ENCODE measurements at places on chromosomes 12 and 14.
A peak's percentile ranks its signal among the peaks of the same experiment; 100 is the strongest.

GRCh38 chr12:115004470-115005146, 320.6 kb upstream of the TBX3 start:
- DNase-seq, result no peak

DNA sequence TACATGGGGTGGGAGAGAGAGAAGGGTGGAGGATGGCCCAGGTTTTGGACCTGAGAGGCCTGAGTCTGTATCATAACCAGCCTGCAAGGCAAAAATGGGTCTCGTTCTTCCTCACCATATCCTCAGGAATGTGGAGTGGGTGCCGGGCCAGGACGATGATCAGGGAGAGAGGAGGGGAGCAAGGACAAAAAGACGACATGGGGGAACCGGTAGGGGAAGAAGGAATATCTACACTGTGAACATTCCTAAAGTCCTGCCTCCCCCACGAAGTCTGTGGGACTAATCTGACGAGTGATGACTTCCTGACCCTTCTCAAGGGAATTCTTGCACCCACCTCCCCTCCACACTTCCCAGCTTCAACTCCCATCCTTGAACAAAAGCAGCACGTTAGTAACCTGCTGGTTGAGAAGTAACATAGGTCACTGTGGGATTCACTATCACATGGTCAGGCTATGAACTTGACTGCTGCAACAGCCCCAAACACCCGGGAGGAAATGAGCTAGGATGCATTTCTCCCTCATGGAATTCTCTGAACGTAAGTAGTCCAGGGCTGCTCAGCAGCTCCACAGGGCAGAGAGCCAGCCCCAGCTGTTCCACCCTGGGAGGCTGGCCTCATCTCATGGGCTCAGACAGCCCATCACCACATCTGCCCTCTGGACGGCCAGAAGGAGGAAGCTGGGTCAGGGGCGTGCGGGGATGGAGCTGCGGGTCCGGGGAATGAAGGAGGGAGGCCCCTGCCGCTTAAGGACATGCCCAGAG, 36.8 kb upstream of the VWF start:
- no peak for DNase-seq

- DNase-seq, result no peak
These were observed 7.0 kb downstream of the KRT80 start for GRCh38 chr12:52184813-52185212.

- no peak for DNase-seq
These were observed 14.2 kb upstream of the PLXNC1 start for GRCh38 chr12:94133964-94134795.

DNA sequence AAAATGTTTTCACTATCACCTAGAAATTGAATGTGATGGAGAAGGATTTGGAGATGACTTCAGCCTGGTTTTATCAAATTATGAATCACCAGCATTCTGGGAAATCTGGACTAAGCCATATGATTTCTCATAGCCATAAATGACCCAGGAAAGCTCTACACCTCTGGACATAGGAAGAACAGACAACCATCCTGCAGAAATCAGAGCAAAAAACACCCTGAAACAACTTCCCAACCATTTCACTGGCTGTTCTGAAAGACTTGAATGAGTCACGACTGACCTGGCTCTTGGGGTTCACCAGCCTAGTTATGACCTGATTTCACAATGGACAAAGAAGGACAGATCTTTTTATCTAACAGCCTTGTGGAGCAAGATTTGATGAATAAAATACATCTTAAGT, 123.8 kb downstream of the KCNH5 start:
- no peak for DNase-seq

DNA sequence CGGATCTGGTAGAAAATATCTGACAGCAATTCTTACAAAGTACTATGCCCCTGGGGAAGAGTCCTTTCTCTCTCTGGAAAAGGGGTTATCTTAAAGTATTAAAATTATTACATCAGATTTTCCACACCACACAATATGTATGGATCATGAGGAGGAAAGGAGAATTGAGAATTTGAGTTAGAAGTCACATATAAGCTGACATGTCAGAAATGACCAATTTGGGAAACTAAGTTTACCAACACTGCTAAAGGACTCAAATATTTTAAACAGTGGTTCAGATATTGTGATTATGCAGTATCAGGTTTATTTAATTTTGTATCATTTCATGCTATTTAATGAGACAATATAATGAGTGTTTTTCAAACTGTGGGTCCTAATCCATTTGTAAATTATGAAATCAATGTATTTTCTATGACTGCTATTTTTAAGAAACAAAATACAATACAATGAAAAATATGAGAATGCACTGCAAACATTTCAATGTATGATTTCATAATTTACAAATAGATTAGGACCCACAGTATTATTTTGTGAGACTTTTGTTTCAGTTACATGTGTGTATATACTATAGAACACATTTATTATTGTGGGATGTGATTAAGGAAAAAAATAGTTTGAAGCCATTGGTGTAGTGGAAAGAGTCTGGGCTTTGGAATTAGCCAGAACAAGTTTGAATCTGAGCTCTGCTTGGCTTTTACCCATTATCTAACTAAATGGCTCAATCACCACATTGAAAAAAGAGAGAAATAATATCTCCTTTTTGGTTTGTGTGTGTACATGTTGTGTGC, 1.8 kb upstream of the INSM2 start:
- DNase-seq, result no peak

DNA sequence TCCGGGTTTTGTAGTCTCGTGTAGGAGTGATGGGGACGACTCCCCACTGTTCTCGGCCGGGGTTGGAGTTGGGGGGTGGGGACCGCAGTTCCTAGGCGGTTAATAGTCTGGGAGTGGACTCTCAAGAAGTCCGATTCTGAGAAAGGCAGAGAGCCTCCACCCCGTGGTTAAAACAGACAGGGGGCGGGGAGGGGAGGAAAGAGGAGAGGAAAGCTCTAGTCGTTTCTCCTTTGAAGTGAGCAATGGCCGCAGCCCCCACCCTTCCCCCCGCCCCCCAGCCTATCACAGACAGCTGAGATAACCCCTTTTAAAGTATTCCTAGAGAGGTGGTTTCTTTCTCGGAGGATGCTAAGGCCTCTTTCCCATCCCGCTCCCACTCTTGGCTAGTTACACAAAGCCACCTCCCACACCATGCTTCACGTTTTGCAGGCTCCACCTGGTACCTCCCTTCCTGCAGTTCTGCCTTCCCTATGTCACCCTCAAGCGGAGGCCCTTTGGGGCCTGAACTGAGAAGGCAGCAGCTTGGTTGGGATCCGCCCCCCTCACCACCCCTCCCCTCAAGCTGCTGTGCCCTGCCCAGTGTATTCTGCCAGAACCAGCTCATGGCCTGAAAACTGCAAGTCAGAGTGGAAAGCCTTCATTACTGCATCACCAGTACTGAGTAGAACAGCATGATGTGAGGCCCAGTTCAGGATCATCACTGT, 853 bp downstream of the USP5 start:
- DNase-seq, result peak; percentile 67

- no peak for DNase-seq
These were observed 57.0 kb downstream of the TEAD4 start for GRCh38 chr12:3016191-3016590.

- DNase-seq, result no peak
These were observed 38.5 kb downstream of the SPTB start for GRCh38 chr14:64841121-64841651.

- no peak for DNase-seq
These were observed 151.1 kb upstream of the FKBP4 start for GRCh38 chr12:2643576-2644135.

GRCh38 chr12:96098631-96099030, 63.2 kb upstream of the LTA4H start:
- DNase-seq, result no peak

GRCh38 chr12:60752589-60752988, 1156.8 kb downstream of the SLC16A7 start:
- DNase-seq, result no peak

DNA sequence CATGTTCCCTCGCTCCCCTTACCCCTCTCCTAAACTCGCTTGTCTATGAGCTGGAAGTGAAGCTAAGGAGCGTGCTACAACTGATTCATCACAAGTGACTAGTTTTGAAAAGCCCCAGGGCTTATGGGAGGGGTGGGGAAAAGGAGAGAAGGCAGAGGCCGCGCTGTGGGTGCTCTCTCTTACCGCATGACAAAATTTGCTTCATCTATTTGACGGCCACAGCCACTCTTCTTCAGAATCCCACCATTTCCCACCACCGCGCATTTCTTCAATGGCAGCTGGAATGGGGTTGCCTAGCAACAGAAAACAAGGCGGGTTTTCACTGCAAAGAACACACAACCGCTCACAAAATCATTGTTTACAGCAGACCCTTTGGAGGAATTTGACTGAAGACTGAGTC, 79.4 kb downstream of the ST8SIA1 start:
- DNase-seq, result no peak

DNA sequence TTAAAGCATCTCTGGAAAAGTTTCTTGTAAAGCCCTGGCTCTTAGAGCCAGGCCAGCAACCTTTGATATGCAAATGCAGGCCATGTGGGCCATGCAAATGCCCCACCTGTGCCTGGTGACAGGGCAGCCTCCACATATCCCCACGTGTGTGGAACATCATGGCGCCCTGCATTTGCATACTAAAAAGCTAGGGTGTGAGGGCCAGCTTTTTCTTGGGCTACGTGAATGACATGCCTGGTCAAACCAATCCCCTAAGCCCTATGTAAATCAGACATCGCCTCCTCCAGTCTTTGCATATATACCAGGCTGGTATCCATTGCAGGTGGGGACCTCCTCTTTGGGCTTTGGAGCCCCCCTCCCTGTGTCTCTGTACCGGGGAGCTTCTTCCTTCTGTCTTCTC, 6.4 kb downstream of the CSRP2 start:
- DNase-seq, result no peak

- no peak for DNase-seq
These were observed 1176.7 kb upstream of the SEL1L start for GRCh38 chr14:82710267-82710841.

- DNase-seq, result peak; percentile 24
These were observed 169.9 kb downstream of the KIF21A start for GRCh38 chr12:39272871-39273655.

DNA sequence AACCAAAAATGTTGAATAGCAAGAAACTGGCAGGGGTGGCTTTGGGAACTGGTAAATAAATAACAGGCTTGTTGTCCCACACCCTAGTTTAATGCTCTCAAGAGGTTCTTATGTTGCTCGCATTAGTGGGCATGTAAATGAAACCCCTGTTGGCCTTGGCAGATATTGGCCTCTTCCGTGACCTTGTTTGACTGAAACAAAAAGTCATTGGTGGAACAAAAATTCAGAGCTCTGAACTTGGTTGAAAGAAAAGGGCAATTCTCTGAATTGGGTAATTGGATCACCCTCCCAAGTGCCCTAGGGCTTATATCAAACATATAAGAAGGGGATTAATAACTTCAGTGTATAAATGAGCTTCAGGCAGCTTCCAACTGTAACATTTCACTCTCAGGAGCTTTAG, 426.2 kb downstream of the ZFP36L1 start:
- DNase-seq, result no peak

- DNase-seq, result no peak
These were observed 1.3 kb upstream of the EEA1 start for GRCh38 chr12:92930421-92930820.

DNA sequence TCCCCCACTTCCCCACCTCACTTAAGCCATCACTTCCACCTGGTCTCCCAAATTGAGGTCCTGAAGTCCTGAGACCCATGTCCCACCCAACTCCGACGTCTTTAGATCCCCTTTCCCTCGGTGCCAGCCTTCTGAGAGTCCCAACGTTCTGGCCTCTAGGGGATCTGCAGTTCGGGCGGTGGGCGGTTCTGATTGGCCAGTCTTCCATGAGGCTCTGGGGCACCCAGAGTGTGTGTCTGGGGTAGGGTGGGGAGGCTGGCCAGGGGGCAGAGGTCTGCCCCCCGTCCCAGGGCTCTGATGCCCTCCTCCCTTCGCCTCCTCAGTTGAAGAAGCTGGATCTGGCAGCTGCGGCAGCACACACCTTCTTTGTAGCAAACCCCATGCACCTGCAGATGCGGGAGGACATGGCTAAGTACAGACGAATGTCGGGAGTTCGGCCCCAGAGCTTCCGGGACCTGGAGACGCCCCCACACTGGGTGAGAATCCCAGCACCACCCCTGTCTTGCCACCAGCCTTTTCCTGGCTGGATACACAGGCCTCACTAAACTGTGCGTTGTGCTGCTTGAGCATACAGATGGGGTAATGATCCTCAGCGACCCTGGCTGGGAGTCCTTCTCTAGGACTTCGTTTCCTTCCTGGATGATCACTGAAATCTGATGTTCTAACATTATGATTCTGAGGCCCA, 1.5 kb downstream of the P3H3 start:
- no peak for DNase-seq

DNA sequence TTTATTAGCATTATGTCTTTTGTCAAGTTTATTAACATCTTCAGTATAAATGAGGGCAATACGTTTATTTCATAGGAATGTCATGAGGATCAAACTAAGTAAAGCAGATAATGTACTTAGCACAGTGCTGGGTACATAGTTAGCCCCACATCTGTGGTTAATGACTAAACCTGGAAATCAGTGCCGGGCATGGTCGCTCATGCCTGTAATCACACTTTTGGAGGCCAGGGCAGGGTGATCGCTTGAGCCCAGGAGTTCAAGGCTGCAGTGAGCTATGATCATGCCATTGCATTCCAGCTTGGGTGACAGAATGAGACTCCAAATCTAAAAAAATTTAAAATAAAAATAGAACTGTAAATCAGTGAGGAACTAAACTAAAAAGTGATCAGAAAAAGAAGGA, 44.8 kb upstream of the GUCY2C start:
- no peak for DNase-seq

- no peak for DNase-seq
These were observed 12.6 kb downstream of the LRTM2 start for GRCh38 chr12:1832801-1833595.

GRCh38 chr12:24997970-24998582, 49.2 kb upstream of the BCAT1 start:
- no peak for DNase-seq

DNA sequence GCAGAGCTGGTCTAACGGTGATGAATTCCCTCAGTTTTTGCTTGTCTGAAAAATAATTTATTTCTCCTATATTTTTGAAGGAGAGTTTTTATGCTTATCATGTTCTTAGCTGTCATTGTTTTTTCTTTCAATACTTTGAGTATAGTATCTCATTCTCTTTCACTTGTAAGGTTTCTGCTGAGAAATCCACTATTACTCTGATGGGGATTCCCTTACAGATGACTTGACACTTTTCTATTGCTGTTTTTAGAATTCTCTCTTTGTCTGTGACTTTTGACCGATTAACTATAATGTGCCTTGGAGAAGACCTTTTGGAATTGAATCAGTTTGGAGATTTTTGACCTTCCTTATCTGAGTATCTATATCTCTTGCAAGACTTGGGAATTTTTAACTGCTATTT, 139.6 kb downstream of the PRKD1 start:
- no peak for DNase-seq

DNA sequence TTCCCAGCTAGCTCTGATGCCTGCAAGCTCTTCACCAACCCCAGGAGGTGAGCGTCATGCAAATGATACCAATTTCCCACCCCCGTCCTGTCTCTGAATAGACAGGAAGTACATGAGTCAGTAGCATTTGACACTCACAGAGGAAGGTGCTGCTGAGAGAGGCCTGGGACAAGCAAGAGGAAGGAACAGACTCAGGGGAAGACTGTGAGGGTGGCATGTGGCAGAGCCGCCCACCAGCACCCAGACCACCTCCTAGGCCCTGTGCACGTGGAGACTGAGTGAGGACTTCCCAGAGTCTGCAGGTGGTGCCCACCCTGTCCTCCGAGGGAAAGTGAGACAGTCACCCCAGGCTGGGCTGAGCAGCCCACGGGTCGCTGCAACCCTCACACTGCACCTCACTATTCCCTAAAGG, 199.5 kb upstream of the SFSWAP start:
- peak; percentile 58 for DNase-seq

- DNase-seq, result no peak
These were observed 24.7 kb downstream of the NGDN start for GRCh38 chr14:23494223-23494622.

GRCh38 chr12:131371401-131372170, 339.3 kb upstream of the SFSWAP start:
- DNase-seq, result no peak

Measured in CD4-positive, alpha-beta memory T cell (primary cell).